ENCODE measurements at places on chromosomes 3 and 15. TPM values are rescaled to one million over a fixed set of nuclear protein-coding genes. Genes with fewer than 3 reads are reported as not detected.

GRCh38 chr3:8610951-8611350, 33.6 kb downstream of the SSUH2 start:
- DNase-seq = no peak

- no peak for DNase-seq
Measured at GRCh38 chr3:31210068-31210645, 315.7 kb upstream of the GADL1 start.

DNA sequence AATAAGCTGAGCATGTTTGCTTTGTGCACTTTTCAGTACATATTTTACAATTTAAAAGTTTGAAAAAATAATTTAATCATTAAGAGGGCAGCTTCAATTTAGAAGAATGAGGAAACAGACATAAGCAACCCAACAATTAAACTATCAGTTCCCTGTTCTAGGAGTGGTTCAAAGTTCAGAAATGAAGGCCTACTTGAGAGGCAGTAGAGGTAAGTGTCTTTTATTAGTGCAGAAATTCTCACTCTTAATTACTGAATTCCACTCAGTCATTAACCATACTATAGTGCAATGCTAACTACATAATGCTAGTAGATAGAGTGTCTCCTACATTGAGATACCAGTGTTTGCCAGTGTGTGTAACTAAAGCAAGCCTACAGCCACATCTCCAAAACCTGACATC, 73.1 kb downstream of the TNIK start:
- DNase-seq = no peak

DNA sequence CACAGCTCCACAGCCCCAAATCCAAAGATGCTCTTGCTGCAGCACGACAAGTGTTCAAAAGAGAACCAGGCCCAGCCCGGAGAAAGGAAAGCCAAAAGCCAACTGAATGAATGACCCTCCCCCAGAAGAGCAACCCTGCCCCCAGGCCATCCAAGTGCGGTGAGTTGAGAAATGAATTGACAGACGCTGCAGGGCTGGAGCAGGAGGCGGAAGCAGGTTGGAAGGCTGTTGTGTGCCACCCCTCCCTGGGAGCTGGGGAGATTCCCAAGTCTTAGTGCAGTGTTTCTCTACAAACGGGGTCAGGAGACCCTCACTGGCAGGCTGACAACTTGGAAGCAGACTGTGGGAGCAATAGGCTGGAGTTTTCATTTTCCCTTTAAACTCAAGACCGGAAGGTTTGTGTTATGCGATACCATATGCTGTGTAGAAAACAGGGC, 3.5 kb upstream of the SPTBN5 start:
- no peak for DNase-seq

DNA sequence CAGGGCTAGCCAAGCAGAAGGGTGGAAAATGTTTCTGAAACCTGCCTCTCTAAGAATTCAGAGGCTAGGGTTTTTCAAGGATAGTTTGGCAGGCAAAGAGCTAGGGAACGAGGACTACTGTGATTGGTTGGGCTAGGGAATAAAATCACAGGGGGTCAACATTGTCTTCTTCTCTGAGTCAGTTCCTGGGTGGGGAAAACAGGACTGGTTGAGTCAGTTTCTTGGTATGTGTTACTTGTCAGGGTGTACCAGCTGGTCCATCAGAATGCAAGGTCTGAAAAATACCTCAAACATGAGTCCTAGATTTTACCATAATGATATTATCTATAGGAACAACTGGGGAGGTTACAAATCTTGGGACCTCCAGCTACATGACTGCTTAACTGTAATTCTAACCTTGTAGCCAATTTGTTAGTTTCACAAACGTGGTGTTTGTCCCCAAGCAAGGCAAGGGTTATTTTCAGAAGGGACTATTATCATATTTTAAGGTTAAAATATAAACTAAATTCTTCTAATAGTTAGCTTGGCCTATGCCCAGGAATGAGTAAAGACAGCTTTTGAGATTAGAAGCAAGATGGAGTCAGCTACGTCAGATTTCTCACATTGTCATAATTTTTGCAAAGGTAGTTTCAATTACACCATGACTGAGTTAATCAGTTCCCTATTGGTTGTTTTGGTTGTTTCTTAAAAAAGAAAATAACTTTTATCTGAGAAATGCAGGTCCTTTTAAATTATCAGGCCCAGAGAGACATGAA, 231.5 kb downstream of the ALCAM start:
- DNase-seq = peak; percentile 15

The ECE2 gene
- not detected for total RNA-seq

The COL6A6 gene
- not detected for total RNA-seq

The UROC1 gene
- not detected for total RNA-seq

The ESYT3 gene
- total RNA-seq = not detected

The GLDN gene
- not detected for total RNA-seq
